ENCODE measurements at places on chromosomes 12 and 14.

DNA sequence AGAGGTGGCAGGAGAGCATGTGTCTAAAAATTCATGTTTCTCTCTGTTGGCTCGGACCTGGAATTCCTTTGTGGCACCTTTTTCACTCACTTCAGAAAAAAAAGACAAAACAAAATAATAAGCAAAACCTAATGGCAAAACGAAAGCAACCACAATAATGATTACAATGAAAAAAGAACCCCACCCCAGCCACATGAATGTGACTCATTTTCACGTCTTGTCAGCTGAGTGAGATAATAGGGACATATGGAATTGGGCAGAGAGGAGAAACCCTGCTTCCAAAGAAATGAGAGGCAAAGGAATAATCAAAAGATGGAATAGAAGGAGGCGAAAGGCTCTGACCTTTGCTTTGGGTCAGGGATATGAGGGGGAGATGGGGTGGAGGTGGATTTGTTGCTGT is 143.4 kb downstream of the SLC8A3 start:
- DNase-seq, result no peak

DNA sequence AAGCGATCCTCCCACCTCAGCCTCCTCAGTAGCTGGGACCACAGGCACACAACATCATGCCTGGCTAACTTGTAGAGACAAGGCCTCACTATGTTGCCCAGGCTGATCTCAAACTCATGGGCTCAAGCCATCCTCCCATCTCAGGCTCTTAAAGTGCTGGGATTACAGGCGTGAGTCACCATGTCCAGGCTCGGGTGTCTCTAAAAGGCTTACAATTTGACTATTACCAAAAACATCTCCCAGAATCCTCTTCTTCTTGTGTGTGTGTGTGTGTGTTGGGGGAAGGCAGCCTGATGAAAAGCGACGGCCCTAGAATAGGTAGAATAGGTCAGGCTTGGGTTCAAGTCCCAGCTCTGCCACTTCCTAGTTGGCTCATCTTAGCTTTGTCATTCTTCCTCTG is 16.8 kb downstream of the MSI1 start:
- no peak for DNase-seq

GRCh38 chr14:52021957-52022600 is 32.7 kb downstream of the RTRAF start:
- DNase-seq, result no peak

- no peak for DNase-seq
Measured at GRCh38 chr14:104925214-104925854, 655 bp downstream of the PLD4 start.

DNA sequence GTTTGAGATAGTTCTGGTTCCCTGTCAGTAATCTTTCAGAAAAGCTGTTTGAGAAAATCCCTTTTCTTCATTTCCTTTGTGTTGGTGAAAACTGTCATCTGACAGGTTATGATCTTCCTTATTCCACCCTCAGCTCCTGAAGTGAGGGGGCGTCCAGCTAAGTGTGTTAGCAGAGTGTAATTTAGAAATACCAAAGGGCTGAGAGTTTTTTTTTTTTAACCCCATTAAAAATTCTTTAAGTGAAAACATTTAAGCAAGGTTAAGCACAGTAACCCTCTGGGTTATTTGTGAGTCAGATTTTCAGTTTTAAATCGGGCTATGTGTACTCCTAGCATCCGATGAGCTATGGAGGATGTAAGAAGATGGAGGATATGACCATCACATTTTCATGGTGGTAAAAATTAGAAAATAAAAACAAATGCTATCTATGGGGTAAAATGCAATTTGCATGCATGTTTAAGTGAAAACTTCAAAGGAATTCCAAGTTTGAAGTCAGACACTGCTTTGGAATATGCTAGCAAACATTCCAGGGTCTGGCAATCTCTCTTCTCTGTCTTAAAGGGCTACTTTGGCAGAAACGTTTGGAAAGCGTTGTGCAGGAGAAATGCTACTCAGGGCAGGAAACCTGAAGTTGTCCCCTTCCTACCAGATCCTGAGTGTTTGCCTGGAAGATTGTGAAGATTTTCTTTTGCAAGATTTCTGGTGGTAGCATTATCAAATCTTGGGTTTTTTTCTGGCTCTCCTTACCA is 197.0 kb upstream of the PRICKLE1 start:
- DNase-seq, result no peak

GRCh38 chr14:104864267-104865080 is 594 bp upstream of the CEP170B start:
- DNase-seq, result no peak

DNA sequence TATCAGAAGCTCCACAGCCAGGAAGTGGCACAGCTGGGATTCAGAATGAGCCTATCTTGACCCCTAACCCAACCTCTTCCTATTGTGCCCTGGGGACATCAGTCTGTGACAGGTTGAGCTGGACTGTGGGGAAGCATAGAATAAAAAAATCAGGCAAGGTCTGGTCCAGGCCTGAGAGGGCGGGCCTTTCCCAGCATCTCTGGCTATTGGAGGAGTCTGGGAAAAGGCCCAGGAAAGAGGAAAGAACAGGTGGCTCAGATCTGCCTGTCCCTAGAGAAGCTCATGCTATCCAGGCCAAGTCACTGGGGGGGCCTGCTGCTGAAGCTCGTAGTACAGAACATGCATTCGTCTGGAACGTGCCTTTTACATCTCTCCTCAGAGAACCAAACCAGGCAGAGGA is 100.5 kb downstream of the PPM1H start:
- DNase-seq, result no peak

GRCh38 chr12:5535541-5535940 is 103.6 kb downstream of the NTF3 start:
- no peak for DNase-seq

DNA sequence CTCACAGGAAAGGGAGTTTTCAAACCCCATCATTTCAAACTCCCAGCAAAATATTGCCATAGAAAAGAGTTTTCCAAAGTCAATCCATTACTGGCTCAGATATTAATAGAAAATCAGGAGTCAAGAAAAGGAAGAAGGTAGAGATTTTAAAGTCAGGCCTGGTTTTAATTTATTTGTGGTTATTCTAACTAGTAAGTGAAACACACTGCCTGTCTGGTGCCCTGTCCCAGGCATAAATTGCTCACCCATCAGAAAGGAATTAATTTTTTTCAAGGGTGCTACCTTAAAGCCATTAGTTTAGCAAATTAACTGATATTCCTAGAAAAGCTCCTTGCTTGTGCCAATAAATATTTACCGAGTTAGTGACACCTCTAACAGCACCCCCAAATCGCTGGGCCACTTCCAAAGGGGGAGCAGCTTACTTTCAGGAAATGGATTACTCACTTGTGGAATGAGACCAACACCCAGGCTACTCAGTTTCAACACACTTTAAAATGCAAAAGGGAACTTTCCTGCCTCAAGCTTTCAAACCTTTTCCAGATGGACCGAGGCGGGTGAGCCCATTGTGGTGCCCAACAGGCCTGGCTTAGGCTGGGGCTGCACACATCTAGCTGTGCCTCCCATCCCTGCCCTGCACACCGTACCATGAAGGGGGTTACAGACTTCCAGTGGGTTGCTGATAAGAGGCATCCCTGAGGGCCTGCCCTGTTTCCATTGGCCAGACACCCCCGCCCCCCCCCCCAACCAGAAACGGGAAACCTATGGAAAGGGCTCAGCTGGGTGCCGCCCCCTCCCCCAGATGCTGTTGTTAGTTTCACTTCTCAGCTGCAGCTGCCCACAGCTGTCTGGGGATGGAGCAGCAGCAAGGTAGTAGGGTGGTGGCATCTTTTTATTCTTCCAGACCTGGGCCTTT is 117.2 kb downstream of the SAMD4A start:
- no peak for DNase-seq
